ENCODE measurements at places on chromosomes 6 and 20.

GRCh38 chr6:45502456-45502855 is 124.7 kb upstream of the SUPT3H start:
- DNase-seq: no peak

DNA sequence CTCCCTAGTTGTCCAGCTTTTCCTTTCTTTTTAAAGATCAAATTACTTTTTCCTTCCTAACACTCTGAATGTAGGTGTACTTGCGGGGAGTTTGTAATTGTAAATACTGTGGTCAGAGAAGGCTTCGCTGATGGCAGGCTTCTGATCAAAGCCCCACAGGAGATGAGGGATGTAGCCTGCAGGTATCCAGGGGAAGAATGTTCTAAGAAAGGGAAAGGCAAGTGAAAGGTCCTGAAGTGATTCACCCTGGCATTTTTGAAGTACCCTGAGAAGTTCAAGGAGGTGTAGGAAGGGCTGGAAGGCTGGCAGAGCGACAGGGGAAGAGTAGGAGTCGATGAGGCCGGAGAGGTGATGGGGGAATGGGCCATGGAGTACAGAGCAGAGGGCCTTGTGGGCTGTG is 38.2 kb upstream of the CCN6 start:
- DNase-seq: no peak

DNA sequence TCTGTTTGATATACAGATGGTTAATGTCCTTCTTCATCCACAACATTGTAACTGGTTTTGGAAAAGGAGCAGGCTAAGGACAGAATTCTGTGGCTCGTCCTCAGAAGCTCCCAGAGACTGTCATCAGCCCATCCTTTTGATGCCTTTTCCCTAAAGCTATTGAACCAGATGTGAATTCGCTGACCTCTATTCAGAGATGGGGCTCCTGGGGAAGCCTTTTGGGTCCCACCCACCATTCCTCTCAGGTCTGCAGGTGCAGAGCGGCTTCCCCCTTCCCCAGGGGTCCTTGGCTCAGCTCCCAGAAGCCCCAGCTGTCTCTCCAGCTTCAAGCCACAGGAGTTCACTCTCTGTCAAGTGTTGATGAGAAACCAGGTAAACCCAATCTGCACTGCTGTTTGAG is 191.7 kb downstream of the SMOC2 start:
- no peak for DNase-seq

DNA sequence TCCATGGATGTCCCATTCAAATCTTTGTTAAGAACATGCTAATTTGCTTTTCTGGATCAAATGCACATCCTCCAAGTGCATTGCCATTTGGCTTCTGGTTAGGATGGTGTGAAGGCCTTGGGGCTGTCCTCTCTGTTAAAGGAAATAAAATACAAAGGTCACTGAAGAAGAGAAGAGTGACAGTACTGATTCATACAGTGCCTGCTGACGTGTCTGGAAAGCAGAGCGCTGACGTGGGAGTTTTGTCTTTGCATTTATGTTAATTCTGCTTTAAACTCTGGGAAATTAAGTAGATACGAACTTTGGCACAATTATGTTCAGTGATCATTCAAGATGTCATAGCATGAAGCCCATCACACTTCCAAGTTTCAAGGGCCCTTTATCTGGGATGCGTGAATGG is 33.2 kb downstream of the SYNDIG1 start:
- no peak for DNase-seq

DNA sequence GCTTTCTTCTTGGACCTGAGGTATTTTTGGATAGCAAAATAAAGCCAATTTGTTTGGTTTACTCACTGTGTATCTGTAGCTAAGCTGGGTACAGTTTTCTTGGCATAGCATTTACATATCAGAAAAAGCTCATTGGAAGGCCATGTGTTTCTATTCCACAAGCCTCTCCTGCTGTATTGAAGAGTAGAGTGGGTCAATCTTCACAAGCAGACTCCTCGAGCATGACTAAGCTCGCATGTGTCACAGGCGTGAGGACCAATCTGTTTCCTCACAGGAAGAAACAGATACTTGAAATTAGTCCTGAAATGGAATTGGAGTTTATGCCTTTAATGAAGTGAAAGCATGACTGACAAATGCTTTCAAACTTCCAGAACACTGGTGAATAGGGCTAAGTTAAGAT is 1279.0 kb upstream of the MAP3K7 start:
- DNase-seq: peak; percentile 2

- no peak for DNase-seq
Measured at GRCh38 chr20:25013478-25014380, 21.2 kb upstream of the APMAP start.

GRCh38 chr20:14916360-14916920 is 579.0 kb upstream of the FLRT3 start:
- no peak for DNase-seq

GRCh38 chr20:11445161-11445560 is 472.5 kb upstream of the BTBD3 start:
- no peak for DNase-seq

DNA sequence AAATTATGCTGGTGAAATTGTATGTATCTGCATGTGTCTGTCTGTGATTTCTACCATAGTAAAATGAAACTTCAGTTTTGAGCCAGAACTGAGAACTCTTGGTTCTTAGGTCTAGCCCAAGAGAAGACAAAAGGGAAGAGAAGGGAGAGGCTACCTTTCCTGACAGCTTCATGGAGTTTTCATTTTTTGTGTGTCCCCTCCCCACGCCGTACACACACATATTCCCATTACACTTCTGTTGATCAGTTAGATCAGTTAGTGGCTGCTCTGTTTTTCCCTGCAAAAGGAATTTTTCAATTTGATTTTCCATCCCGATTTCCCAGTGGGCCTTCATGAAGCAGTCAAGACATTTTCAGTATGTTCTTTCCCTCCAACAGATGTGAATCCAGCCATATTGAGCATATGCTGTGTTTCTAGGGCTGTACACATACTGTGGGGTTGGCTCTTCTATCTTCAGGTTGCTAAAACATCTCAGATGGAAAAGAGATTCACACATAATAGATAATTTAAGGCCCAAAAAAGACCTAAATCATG is 52.5 kb downstream of the HIVEP1 start:
- DNase-seq: no peak

DNA sequence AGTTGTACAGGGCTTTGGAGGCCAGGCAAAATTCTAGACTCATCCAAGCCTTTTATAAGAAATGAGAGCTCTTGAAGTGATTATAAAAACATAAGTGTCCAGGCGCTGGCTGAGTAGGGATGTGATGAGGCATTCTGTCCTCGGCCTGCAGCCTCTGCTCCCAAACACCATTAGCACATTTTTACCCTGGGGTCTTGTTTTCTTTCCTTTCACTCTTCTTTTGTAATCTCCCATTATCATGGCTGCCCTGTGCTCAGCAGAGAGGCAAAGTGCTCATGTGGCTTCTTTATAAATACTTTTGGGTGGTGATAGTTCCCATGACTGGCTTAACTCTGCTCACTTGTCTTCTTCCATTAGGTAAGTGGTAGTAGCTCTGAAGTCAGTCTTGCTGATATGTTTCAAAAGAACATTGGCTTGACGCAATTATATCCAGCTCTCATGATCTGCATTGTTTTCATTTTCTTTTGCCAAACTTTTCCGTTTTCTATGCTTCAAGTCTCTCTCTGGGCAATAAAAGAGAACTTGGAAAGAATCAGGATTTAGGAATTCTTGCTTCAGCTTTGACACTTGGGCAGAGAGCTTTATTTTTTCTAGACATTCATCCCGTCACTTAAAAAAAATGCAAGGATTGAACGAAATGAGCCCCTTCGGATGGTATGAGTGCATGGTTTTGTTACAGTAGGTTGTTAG is 61.1 kb downstream of the CAP2 start:
- no peak for DNase-seq

DNA sequence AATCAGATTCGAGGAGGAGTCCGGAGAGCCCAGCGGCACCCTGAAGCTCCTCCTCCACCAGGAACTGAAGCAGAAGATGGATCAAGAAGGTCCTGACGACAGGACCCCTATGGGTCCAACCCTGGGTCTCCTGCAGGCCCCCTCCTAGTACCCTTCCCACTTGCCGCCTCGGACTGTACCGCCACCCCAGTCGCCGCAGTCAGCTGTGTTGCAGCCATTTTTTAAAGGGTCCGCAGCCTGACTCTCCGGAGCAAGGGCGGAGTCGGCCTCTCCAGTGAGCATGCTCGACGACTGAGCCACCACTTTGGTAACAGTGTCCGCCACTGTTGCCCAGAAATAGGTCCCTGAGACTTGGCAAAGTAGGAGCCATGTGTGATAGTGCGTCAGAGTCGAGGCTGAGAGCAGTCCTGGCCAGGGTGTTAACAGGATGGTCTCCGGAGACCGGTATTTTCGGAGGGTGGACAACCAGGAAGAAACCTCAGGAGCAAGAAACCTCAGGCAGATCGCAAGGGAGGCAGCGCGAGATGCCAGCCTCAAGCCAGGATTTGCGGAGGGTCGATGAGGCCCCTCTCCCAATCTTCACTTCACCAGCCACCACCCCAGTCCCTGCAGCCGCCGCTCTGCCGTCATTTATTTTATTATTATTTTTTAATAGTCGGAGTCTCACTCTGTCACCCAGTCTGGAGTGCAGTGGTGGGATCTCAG is 294.6 kb upstream of the ZNF337 start:
- DNase-seq: no peak

GRCh38 chr6:91276315-91276714 is 689.4 kb upstream of the MAP3K7 start:
- DNase-seq: no peak

- DNase-seq: no peak
Measured at GRCh38 chr6:28816339-28816908, 107.4 kb downstream of the TRIM27 start.

- no peak for DNase-seq
Measured at GRCh38 chr6:122833021-122833491, 44.0 kb downstream of the SMPDL3A start.

DNA sequence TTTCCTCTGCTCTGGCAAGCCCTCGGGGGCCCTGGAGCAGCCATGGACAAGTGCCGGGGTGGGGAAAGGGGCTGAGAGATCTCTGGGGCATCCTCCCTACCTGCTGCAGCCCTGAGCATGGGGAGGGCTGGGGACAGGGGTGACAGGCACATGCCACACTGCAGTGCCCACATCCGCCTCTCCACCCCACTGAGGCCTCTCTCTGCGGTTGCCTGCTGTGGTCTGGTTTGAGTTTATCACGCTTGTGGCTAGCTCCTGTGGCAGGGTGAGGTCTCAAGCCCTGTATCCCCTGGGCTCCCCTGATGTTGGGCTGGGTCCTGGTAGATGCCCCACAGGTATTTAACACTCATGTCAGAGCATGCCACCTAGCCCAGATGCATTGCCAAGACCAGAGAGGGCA is 52.9 kb upstream of the MLN start:
- DNase-seq: no peak

DNA sequence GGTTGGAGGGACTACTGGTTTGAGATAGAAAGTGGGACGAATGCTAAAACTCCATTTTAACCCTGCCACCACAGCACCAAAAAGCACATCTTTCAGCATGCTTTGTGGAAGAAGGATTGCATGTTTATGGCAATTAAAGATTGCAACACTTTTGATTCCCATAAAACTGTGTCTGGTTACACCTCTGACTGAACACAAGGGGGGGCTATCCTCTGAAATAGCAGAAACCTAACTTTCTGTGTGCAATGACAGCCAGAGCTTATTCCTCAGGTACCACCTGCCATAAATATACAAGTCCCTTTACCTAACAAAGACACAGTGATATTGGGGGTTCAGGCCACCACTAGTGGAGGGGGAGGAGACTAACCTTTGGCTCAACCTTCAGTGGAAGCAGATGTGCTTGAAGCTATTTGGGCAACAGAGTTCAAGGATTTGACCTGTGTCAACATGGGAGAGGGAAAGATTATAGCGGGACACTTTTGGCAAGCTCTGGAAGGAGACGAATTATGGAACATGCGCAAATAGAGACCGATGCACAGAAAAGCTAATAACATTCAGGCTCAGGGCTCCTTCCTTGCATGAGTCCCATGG is 9.6 kb upstream of the PLG start:
- DNase-seq: no peak

DNA sequence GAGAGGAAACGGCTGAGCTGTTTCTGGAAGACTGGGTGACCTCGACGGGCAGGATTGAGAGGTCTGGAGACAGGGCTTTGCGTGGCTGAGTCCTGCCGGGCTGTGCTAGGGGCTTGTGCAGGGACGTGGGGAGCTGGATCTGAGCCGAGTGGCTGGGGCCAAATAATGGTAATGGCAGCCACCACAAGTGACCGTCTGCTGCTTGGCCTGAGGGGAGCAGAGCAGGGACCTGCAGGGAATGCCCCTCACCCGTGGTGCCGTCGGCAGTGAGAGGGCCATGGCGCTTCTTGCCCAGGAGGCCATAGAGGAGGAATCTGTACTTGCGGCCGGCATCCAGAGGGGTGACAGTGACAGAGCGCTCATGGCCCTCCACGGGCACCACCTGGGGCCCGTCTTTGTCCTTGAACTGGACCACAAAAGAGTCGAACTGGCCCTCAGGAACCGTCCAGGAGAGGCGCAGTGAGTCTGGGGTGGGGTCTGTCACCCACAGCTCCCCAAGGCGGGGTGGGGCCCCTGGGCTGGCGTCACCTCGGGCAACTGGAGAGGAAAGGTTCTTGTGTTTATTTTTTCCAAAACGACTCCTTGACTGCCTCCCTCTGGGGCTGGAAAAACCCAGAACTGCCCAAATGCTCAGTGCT is 31.8 kb downstream of the CYP21A2 start:
- DNase-seq: no peak

DNA sequence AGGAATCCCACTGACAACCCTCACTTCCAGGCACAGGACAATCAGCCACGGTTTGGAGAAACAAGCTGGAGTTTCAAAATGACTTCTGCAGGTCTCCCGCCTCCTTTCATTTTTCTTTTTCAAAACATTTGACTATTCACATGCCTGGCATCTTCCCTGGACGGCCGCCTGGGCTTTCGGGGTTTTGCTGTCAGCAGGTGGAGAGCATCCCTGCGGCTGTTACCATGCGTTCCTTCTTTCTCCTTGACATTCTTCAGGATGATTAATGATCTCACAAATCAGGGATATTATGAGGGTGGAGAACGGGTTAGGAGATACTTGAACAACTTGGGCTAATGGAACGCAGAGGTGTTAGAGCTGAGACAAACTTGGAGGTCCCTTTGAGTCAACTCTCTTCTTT is 60.9 kb downstream of the RAMACL start:
- DNase-seq: no peak

GRCh38 chr6:39310542-39310941 is 3.7 kb downstream of the KCNK17 start:
- DNase-seq: no peak

- DNase-seq: no peak
Measured at GRCh38 chr6:134456226-134456625, 138.3 kb upstream of the SGK1 start.

- DNase-seq: no peak
Measured at GRCh38 chr6:123742626-123743025, 61.0 kb upstream of the NKAIN2 start.

DNA sequence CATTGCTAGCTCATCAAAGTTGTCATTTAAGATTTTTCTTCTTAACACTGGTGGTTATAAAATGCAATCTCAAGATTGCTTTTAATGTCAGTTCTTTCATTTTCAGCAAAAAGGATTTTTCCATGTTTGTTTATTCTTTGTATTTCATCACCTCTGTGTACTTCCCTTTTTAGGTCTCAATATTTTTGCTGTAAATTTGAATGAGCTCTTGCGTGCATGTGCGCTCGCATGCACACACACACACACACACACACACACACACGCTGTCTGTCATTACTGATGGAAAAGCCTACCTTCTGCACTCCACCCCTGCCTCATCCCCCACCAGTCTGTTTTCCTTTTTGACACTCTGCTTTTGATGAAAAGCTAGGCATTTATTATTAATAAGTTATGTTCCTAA is 85.3 kb upstream of the FYN start:
- DNase-seq: no peak

All from MG63 (cell line).